ENCODE measurements at places on chromosomes 13 and 19. TPM values are rescaled to one million over a fixed set of nuclear protein-coding genes. Genes with fewer than 3 reads are reported as not detected.

The ACP5 gene
- total RNA-seq = 1.2 TPM

- DNase-seq = no peak
These were observed 2.1 kb downstream of the KCNK6 start for GRCh38 chr19:38321646-38322196.

GRCh38 chr13:32427852-32428580 lies at the start of gene N4BP2L1:
Gene N4BP2L1, minus strand, starts transcription at chr13:32428130. Its CDS starts 48 bp downstream, at chr13:32428082.
- no peak for DNase-seq

- no peak for DNase-seq
These were observed 476 bp downstream of the TYK2 start for GRCh38 chr19:10379880-10380312.

- no peak for DNase-seq
These were observed 1.7 kb downstream of the ZNF264 start for GRCh38 chr19:57192993-57193392.

GRCh38 chr13:75550159-75550567 lies 572 bp downstream of the UCHL3 start:
- DNase-seq = peak; percentile 24

- DNase-seq = no peak
These were observed 96.6 kb downstream of the TEX26 start for GRCh38 chr13:31029102-31029501.

DNA sequence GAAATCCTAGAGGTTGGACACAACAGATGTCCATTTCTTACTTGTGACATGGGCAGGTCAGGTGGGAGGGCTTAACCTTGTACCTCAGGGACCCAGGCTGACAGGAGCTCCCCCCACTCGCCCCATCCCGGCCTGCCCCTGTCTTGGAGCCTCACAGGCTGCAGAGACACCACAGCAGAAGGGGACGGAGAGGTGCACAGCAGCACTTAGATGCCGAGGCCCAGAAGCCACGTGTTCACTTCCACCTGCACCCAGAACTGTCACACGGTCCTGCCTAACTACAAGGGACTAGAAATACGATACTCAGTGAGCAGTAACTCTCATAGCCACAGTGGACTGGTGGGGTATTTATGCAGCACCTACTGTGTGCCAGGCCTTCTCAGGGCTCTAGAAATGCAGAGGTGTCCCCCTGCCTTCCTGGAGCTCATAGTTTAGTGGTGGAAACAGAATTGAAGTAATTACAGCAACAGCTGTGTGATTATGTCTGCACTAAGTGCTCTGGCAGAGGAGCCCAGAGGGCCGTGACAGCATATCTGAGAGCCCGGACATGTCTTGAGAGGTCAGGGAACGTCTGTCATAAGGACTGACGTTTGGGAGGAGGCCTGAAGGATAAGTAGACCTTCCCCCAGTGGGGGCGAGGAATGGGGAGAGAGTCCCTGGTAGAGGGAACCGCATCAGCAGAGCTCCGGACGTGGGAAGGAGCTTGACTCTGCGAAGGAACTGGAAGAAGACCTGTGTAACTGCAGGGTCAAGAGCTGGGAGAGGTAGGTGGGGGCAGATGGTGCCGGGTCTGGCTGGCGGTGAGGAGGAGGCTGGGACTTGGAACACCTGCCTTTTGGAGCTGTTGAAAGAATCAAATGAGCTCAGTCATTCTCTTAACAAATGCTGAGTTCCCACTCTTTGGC lies 130.0 kb downstream of the SIPA1L3 start:
- DNase-seq = no peak

All from pulmonary artery endothelial cell (primary cell).